ENCODE measurements at places on chromosomes 11 and 22.

GRCh38 chr11:96794152-96794551, 404.3 kb downstream of the JRKL start:
- DNase-seq: no peak

DNA sequence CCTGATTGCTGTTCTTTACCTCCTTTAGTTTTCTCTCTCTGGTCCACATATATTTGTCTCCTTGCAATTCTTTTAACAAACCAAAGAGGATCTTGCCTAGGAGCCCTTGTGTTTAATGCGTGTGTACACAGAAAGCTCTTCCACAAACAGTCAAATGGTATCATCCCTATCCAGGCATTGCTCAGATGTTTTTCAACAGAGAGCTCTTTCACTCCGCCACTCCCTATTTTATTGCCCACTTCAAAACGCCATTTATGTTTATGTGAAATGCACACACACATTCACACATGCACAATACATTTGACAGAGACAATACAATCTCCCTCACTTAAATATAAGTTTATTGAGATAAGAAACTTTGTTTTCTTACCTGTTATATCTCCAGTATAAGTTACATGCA, 4.7 kb downstream of the OR5AP2 start:
- no peak for DNase-seq

GRCh38 chr11:118705791-118706545, 26.5 kb upstream of the TREH start:
- DNase-seq: no peak

GRCh38 chr11:19253153-19253745, 12.5 kb upstream of the E2F8 start:
- no peak for DNase-seq

- DNase-seq: no peak
Measured at GRCh38 chr22:32913557-32913956, 112.1 kb downstream of the TIMP3 start.
